K562 (cell line): ENCODE measurements at places on chromosomes 6 and 20. TPM values are rescaled to one million over a fixed set of nuclear protein-coding genes. Genes with fewer than 3 reads are reported as not detected.

Gene SIRPD
- not detected in 2 replicates for polyA plus RNA-seq

Gene FAM209B
- 0.40 TPM in 1 of 2 replicates, not detected in the other for polyA plus RNA-seq

Gene CFAP61
- not detected in 2 replicates for polyA plus RNA-seq

Gene LINC00237
- not detected in 2 replicates for polyA plus RNA-seq

Gene GSS
- polyA plus RNA-seq: 114 and 130 TPM in 2 replicates

Gene CLIC5
- not detected in 2 replicates for polyA plus RNA-seq

Gene OGFR
- 34.2 and 36.7 TPM in 2 replicates for polyA plus RNA-seq

Gene JPH2
- not detected in 2 replicates for polyA plus RNA-seq

Gene HLA-DPA1
- 0.45 and 0.93 TPM in 2 replicates for polyA plus RNA-seq

Gene C20orf204
- polyA plus RNA-seq: 0.94 and 1.6 TPM in 2 replicates

Gene PPIL4
- 26.4 and 32.2 TPM in 2 replicates for polyA plus RNA-seq

Gene TAGAP
- polyA plus RNA-seq: not detected in 2 replicates

Gene HUS1B
- 0.32 TPM in 1 of 2 replicates, not detected in the other for polyA plus RNA-seq

Gene C20orf141
- not detected in 2 replicates for polyA plus RNA-seq

Gene BTNL2
- polyA plus RNA-seq: not detected in 2 replicates

Gene LY6G6C
- 0.09 TPM in 1 of 2 replicates, not detected in the other for polyA plus RNA-seq

Gene ATAT1
- 4.9 and 5.1 TPM in 2 replicates for polyA plus RNA-seq

Gene TRMT6
- 16.9 and 19.6 TPM in 2 replicates for polyA plus RNA-seq

Gene SLC22A23
- polyA plus RNA-seq: 2.5 and 4.7 TPM in 2 replicates

Gene C6orf118
- not detected in 2 replicates for polyA plus RNA-seq

Gene JAG1
- polyA plus RNA-seq: 0.11 and 0.12 TPM in 2 replicates

Gene C20orf144
- 0.16 and 0.23 TPM in 2 replicates for polyA plus RNA-seq

Gene ARG1
- polyA plus RNA-seq: 0.07 TPM in 1 of 2 replicates, not detected in the other

Gene PI16
- 0.54 TPM in 1 of 2 replicates, not detected in the other for polyA plus RNA-seq

Gene TP53RK
- polyA plus RNA-seq: 18.5 and 24.8 TPM in 2 replicates

Gene EDN3
- not detected in 2 replicates for polyA plus RNA-seq

Gene ECT2L
- not detected in 2 replicates for polyA plus RNA-seq

Gene RSPH3
- 1.3 and 1.5 TPM in 2 replicates for polyA plus RNA-seq

Gene PLCB4
- polyA plus RNA-seq: 0.51 and 2.9 TPM in 2 replicates

Gene ZBTB12
- 9.1 and 10.4 TPM in 2 replicates for polyA plus RNA-seq

Gene CRIP3
- 1.3 and 3.6 TPM in 2 replicates for polyA plus RNA-seq

Gene LY86
- not detected in 2 replicates for polyA plus RNA-seq

Gene TSHZ2
- 0.01 TPM in 1 of 2 replicates, not detected in the other for polyA plus RNA-seq

Gene PPP1R16B
- polyA plus RNA-seq: 6.2 and 6.5 TPM in 2 replicates

Gene OXT
- not detected in 2 replicates for polyA plus RNA-seq

Gene C6orf15
- polyA plus RNA-seq: not detected in 2 replicates

Gene TTK
- polyA plus RNA-seq: 32.2 and 33.3 TPM in 2 replicates

Gene VEGFA
- 179 and 182 TPM in 2 replicates for polyA plus RNA-seq

Gene SPATA2
- polyA plus RNA-seq: 3.2 and 4.0 TPM in 2 replicates

Gene KCNG1
- polyA plus RNA-seq: 1.5 TPM in 2 replicates

Gene TXLNB
- polyA plus RNA-seq: not detected in 2 replicates

Gene AVP
- polyA plus RNA-seq: not detected in 2 replicates

Gene SLA2
- polyA plus RNA-seq: not detected in 2 replicates

Gene SMOC2
- 1.0 and 1.1 TPM in 2 replicates for polyA plus RNA-seq

Gene SLC17A1
- not detected in 2 replicates for polyA plus RNA-seq

Gene RAMACL
- polyA plus RNA-seq: 0.09 and 0.12 TPM in 2 replicates

Gene ENPP3
- 17.4 and 17.8 TPM in 2 replicates for polyA plus RNA-seq

Gene PRSS16
- polyA plus RNA-seq: 21.3 and 21.8 TPM in 2 replicates

Gene SYS1
- polyA plus RNA-seq: 20.4 and 23.1 TPM in 2 replicates

Gene SLCO4A1
- 12.8 and 17.7 TPM in 2 replicates for polyA plus RNA-seq

Gene BEND6
- polyA plus RNA-seq: 1.4 and 4.0 TPM in 2 replicates

Gene MYCT1
- 0.28 TPM in 1 of 2 replicates, not detected in the other for polyA plus RNA-seq

Gene GTSF1L
- not detected in 2 replicates for polyA plus RNA-seq

Gene OR12D2
- not detected in 2 replicates for polyA plus RNA-seq

Gene MAFB
- not detected in 2 replicates for polyA plus RNA-seq

Gene UST
- polyA plus RNA-seq: 0.07 TPM in 1 of 2 replicates, not detected in the other

Gene CNBD2
- polyA plus RNA-seq: 16.8 and 17.5 TPM in 2 replicates
